NCI-H2029 treated with DMSO at 0.1 percent for 48 hours (cell line): ENCODE measurements at places on chromosomes 6 and 20.

GRCh38 chr6:129766959-129767728, 57.2 kb upstream of the ARHGAP18 start:
- no peak for DNase-seq

DNA sequence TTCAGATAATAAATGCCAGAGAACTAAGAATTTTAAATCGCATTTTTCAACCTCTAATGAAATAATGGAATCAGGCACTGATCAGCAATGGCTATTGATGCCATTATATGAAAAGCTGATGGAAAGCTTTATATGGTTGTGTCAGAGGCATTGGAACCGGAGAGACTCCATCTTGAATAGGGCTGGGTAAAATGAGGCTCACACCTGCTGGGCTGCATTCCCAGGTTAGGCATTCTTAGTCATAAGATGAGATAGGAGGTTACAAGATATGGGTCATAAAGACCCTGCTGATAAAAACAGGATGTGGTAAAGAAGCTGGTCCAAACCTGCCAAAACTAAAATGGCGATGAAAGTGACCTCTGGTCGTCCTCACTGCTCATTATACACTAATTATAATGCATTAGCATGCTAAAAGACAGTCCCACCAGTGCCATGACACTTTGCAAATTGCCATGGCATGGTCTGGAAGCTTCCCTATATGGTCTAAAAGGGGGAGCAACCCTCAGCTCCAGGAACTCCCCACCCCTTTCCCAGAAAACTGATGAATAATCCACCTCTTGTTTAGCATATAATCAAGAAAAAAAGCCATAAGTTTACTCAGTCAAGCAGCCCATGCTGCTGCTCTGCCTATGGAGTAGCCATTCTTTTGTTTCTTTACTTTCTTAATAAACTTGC, 40.2 kb upstream of the CD83 start:
- no peak for DNase-seq

GRCh38 chr6:97687916-97688315, 404.9 kb upstream of the MMS22L start:
- DNase-seq, result no peak

DNA sequence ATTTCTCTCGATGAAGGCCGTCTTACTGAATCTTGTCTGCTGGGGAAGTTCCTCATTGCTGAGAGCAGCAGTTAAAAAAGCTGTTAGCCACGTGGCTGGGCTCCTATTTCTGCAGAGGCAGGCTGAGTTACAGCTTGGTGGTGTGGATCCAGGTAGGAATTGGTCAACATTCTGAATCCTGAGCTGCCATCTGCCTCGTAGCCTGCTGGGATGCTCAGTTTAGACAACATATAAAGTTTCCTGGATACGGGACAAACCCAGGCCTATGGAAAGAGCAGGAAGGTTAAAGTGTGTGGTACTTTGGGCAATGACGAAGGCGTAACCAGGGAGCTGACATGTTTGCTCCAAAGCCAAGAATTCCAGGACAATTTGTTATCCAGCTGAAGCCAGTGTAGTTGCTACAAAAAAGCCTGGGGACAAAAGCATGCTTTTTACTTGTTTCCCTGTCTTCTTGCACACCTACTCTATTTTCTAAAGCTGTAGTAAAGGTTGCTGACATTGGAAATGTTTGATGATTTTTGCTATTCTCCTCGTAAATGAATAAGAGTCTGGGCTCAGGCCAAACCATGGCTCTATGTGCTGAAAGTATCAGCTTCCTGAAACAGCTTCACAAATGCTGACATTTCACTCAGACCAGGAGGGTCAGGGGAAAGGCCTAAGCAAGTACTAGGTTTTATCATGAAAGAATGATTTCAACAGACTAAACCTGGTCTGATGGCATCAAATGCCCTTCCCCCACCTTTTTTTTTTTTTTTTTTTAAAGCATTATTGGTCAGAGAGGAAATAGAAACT, 12.4 kb upstream of the MYLK2 start:
- DNase-seq, result no peak

DNA sequence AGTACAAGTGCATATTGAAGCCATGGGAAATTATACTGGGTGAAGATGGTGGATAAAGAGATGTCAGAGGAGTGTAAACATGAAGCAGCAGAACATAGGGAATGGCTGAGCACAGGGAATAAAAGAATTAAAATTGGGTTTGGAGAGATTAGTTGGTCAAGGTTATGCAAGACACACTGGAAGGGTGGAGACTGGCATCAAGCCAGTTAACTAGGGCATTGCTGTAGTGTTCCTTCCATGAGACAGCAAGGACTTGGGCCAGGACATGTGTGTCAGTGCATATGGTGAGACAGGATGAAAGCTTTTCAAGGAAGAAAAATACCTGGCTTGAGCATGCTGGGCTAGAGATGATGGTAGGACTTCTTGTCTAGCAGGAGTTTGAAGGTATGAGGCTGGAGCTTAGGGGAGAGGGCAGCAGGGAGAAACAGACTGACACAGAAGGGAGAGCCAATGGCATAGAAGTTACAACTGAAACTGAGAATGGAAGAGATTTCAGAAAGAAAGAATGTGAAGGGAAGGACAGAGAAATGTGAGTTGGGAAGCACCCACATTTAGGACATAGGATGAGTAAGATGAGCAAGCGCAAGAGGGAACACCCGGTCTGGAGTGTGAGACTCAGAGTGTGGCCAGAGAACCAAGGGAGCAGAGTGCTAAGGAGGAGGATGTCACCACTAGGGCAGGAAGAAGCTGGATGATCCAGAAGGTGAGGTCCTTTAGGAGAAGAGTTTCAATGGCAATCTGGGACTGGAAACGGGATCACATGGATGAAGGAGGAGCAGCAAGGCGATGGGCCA, 14.5 kb upstream of the TMEM170B start:
- DNase-seq, result no peak
